ENCODE measurements at places on chromosomes 16 and 17. TPM values are rescaled to one million over a fixed set of nuclear protein-coding genes. Genes with fewer than 3 reads are reported as not detected.

Gene DNASE1L2
- total RNA-seq: 0.77 TPM

Gene CD7
- total RNA-seq: under 0.01 TPM

Gene COL1A1
- total RNA-seq: 577 TPM

Gene NUP85
- total RNA-seq: 21.3 TPM

Gene OR2C1
- total RNA-seq: 0.17 TPM

Gene CLEC3A
- not detected for total RNA-seq

Gene RPA1
- total RNA-seq: 14.6 TPM

Gene FBXW10B
- total RNA-seq: 0.50 TPM

Gene TBKBP1
- 11.6 TPM for total RNA-seq

Gene NKD1
- total RNA-seq: under 0.01 TPM

Gene FUS
- 34.4 TPM for total RNA-seq

DNA sequence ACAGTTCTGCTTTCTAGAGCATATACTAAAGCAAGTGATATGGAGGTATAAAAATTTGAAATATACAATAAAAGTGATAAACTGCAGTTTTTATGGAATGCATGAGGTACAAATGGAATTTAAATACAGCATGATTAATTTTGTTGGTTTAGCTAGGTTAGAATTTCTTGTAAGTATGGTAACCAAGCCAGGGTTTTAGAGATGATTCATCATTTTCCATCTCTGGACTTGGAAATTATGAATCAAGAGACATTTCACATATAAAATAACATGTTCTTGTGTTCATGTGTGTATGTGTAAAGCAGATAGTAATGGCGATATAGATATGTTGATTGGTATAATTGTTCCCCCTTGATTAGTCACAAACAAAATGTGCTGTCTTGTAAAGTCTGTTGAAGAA, 1219.8 kb downstream of the CDH8 start:
- H3K27me3 ChIP-seq: no peaks in the 10 kb centered on the region
- peak; percentile 20 for DNase-seq
- H3K27ac ChIP-seq: no peak overlapping the region
- H3K36me3 ChIP-seq: no peaks in the 10 kb centered on the region
- no peak overlapping the region for H3K4me3 ChIP-seq

DNA sequence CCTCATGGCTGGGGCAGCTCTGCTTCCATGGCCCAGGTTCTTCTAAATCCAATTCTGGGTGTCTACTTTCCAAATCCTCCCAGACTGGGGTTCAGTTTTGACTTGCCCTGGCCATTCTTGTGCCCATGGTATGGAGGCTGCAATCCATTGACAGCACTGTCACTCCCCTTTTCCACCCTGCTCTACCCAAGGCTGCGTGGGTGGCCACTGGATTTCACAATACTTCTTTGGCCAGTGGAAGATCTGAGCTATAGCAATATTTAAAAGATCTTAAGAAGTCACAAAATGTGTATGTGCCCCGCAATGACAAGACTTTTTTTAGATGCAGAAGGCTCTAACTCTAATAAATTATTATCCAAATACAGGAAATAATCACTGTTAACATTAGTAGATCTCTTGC, 329.4 kb upstream of the CCL2 start:
- no peak overlapping the region for H3K27ac ChIP-seq
- H3K36me3 ChIP-seq: no peaks in the 10 kb centered on the region
- no peak for DNase-seq
- H3K27me3 ChIP-seq: no peaks in the 10 kb centered on the region
- H3K4me1 ChIP-seq: peaks cover 3% of the 10 kb centered on the region
- H3K4me3 ChIP-seq: no peak overlapping the region

GRCh38 chr17:82780971-82781893, 29.4 kb downstream of the TBCD start:
- H3K4me1 ChIP-seq: peaks cover 2% of the 10 kb centered on the region
- no peak overlapping the region for H3K4me3 ChIP-seq
- peaks cover 12% of the 10 kb centered on the region for H3K36me3 ChIP-seq

DNA sequence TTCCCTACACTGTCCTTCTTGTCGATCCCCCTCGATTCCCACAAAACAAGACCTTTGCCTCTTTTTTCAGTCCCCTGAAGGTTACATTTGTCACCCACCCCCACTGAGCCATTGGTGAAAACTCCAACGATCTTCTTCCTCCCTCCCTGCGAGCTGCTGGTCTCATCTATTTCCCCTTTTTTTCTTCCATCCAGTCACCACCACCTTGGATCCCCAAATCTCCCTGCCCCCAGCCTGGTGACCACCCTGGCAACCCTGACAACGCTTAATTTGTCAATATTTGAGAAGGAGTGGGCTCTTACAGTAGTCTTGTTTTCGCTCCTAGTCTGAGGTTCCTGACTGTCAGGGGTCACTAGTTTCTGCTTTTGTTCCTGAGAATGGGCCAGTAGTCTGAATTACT, 62.9 kb downstream of the SMPD3 start:
- no peaks in the 10 kb centered on the region for H3K4me1 ChIP-seq
- DNase-seq: no peak
- H3K27me3 ChIP-seq: peaks cover 3% of the 10 kb centered on the region
- no peak overlapping the region for H3K27ac ChIP-seq

DNA sequence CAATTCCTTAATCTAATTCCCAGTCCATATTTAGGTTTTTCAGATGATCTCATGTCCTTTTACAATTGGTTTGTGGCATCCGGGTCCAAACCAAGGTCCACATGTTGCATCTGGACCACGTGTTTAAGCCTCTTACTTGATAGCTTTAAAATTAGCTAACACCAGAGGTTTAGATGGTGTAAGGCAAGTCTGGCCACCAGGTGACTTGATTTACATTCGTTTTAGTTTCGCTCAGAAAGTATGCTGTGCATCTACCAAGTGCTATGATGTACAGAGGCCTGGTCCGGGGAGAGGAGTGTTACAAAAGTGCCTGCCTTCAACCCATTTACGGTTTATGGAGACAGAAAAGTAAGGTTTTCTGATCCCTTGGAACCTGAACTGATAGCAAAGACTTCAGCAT, 878 bp upstream of the DNAJA2 start:
- DNase-seq: peak; percentile 15
- no peaks in the 10 kb centered on the region for H3K27me3 ChIP-seq
- no peaks in the 10 kb centered on the region for H3K4me1 ChIP-seq
- peak overlapping the region; percentile 93 for H3K27ac ChIP-seq
- H3K36me3 ChIP-seq: no peaks in the 10 kb centered on the region

DNA sequence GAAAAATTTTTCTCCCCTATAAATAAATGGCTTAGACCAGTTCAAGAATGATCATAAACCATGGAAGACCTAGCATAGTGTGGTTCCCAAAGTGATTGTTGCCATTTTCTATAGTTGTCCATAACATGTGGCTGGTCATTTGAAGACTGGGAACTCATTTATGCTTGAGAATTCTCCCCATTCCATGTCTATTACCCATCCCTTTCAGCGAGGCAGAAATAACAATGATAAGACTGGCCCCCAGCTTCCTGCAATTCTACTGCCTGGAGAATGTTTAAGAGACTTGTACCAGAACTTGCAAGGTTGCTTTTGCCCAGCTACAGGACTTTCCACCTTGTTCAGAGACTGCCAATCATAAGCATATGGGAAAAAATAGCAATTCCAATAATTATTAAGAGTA, 146.5 kb upstream of the CDH11 start:
- no peak overlapping the region for H3K27ac ChIP-seq
- H3K4me3 ChIP-seq: no peak overlapping the region
- no peaks in the 10 kb centered on the region for H3K27me3 ChIP-seq
- no peaks in the 10 kb centered on the region for H3K36me3 ChIP-seq
- H3K4me1 ChIP-seq: no peaks in the 10 kb centered on the region

DNA sequence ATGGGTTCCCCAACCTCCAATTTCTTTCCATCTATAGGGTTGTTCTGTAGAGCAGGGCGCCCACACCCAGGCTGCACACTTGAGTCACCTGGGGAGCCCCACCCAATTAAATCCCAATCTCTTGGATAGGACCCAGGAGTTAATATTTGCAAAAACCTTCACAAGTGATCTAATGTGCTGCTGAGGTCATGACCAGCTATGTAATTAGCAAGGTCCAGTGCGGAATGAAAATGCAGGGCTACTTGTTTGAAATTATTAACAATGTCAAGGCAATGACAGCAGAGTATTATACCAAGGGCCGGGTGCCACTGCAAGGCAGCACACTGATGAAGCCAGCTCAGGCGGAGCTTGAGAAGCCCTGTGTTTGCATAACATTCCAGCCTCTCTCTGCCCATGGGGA, 302.7 kb downstream of the MAF start:
- H3K27ac ChIP-seq: no peak overlapping the region
- H3K4me1 ChIP-seq: no peaks in the 10 kb centered on the region
- DNase-seq: no peak
- no peaks in the 10 kb centered on the region for H3K27me3 ChIP-seq
- H3K36me3 ChIP-seq: no peaks in the 10 kb centered on the region

DNA sequence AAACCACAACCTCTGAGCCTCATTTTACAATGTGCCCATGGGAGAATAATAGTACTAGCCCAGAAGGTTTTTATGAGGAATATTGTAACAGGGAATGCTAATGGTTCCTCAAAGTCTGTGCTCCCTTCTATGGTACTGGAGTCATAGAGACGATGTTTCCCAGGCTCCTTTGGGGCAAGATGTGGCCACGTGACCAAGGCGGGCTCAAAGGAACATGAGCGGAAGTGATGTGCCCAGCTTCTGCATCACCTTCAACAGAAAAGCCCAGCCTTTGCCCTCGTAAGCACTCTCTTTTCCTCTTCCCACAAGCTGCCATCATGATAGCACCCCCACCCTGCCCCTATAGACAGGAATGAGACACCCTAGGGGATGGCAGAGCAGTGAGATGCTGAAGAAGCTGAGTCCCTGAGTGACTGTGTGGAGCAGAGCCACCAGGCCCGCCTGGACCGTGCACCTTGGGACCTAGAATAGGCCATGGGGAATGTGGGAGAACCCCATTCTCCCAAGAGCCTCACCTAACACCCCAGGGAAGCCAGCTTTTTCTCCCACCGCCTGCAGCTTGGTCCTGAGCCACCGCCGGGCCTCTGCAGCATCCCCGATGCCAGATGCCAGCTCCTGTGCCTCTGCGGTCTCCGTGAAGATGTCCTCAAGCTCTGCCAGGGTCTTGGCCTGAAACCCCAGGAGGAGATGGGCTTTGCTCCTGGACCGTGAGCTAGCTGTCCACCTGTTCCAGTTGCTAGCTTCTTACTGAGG, 22.2 kb upstream of the PIK3R6 start:
- no peak overlapping the region for H3K4me3 ChIP-seq
- no peaks in the 10 kb centered on the region for H3K36me3 ChIP-seq
- no peak for DNase-seq
- no peaks in the 10 kb centered on the region for H3K27me3 ChIP-seq

- H3K4me1 ChIP-seq: no peaks in the 10 kb centered on the region
- H3K4me3 ChIP-seq: no peak overlapping the region
- no peaks in the 10 kb centered on the region for H3K27me3 ChIP-seq
- H3K36me3 ChIP-seq: no peaks in the 10 kb centered on the region
- DNase-seq: no peak
- H3K27ac ChIP-seq: no peak overlapping the region
These were observed 12.3 kb upstream of the TMEM170A start for GRCh38 chr16:75476817-75477216.

GRCh38 chr17:63916566-63917185, 2.0 kb downstream of the GH1 start:
- no peak overlapping the region for H3K4me3 ChIP-seq
- DNase-seq: no peak
- no peak overlapping the region for H3K27ac ChIP-seq
- no peaks in the 10 kb centered on the region for H3K4me1 ChIP-seq

DNA sequence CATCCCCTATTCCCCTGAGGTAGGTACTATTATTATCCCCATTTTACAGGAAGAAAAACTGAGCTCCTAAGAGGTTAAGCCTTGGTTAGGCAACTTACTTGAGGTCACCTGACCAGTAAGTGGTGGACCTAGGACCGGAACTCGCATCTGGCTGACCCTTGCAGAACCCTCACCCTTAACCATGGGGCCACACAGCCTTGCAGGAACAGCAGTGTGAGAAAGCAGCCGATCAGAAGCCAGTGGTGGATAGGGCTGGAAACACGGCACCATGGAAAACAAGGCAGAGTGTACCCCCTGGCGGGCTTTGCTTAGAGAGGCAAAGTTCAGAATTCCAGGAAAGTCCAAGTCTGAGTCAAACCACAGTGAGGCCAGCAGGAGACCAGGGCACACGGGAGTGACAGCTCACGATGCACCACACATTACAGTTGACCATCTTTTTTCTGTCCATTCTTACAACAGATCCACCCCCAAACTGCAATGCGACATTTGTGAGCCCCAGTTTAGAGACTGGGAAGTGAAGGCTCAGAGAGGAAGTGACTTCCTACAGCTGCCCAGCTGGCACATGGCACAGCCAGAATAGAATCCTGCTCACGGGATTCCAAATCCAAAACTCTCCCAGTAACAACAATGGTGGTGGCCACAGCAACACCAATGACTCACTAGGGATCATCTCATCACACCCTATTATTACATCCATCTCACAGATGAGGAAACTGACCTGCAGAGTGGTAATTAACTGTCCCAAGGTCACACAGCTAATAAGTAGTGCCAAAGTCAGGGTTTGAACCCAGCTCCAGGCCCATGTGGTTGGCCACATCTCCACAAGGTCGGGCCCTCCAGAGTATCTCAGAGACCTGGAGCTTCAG, 20.3 kb downstream of the KIFC3 start:
- H3K27me3 ChIP-seq: no peaks in the 10 kb centered on the region
- H3K4me1 ChIP-seq: peaks cover 6% of the 10 kb centered on the region
- peak overlapping the region; percentile 4 for H3K27ac ChIP-seq
- DNase-seq: peak; percentile 27

- no peak overlapping the region for H3K4me3 ChIP-seq
- H3K36me3 ChIP-seq: no peaks in the 10 kb centered on the region
- no peak overlapping the region for H3K27ac ChIP-seq
- no peaks in the 10 kb centered on the region for H3K27me3 ChIP-seq
- no peak for DNase-seq
These were observed 115.4 kb upstream of the GNAO1 start for GRCh38 chr16:56075732-56076388.

DNA sequence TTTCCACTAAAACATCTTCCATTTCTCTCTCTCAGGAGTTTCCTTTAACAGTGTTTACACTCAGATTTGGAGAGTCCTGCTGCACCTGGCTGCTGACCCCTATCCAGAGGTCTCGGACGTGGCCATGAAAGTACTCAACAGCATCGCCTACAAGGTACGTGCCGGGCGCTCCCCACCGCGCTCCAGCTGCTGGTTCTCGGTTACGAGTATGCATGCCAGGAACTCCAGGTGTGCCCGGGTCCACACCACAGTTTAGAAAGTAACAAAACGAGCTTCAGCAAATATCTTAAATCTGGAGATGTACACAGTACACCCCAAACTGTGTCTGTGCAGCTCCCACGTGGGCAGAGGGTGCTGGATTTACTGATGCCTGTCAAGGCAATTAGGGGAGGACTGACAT, 82.9 kb upstream of the CHMP6 start:
- no peaks in the 10 kb centered on the region for H3K4me1 ChIP-seq
- no peaks in the 10 kb centered on the region for H3K27me3 ChIP-seq
- H3K27ac ChIP-seq: no peak overlapping the region
- H3K36me3 ChIP-seq: peaks cover 11% of the 10 kb centered on the region

GRCh38 chr16:1080801-1081733, 8.5 kb downstream of the SSTR5 start:
- no peaks in the 10 kb centered on the region for H3K4me1 ChIP-seq
- no peak overlapping the region for H3K4me3 ChIP-seq
- no peaks in the 10 kb centered on the region for H3K36me3 ChIP-seq
- no peak overlapping the region for H3K27ac ChIP-seq

- no peaks in the 10 kb centered on the region for H3K27me3 ChIP-seq
- H3K4me1 ChIP-seq: no peaks in the 10 kb centered on the region
- H3K4me3 ChIP-seq: no peak overlapping the region
- no peak for DNase-seq
These were observed 9.0 kb downstream of the FASN start for GRCh38 chr17:82088838-82089722.
